Stimulated activated CD4-positive, alpha-beta T cell treated with anti-CD3 and anti-CD28 coated beads, Interleukin-1b, Interleukin-23, amount 100 ng/mL, for 1 hour (primary cell): ENCODE measurements at places on chromosomes 3 and 15.

GRCh38 chr3:170746175-170746942 lies 123.6 kb downstream of the RPL22L1 start:
- DNase-seq, result no peak

- no peak for DNase-seq
These were observed 6.9 kb downstream of the ADAMTS7 start for GRCh38 chr15:78804391-78804792.

- no peak for DNase-seq
These were observed 194.2 kb downstream of the PLCL2 start for GRCh38 chr3:17078926-17079465.

DNA sequence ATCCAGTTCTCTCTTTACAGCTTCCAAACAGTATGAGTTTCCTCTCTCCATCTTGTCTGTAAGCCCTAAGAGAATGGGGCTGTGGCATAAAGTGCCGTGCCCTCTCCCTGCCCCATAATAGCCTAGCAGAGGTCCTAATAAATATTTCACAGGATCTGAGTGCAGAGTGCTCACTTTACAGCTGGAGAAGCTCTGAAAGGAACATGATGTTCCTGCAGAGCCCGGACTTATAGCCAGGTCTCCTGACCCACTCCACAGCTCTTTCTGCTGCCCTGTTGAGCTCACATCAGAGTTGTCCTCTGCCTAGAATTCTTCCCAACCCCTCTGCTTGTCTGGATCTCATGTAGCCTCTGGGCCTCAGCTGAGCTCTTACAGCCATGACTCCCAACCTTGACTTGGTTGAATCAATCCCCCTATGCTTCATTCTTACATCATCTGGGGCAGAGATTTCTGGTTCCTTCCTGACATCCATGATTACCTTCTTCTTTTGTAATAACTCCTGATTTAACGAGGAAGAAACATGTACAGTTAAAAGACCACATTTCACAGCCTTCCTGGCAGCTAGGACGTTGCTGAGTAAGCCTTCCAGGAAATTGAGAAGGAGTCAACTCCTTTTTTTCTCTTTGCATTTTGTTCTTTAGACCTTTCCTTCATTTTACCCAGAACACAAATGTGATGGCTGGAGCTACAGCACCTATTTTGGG lies 135.3 kb downstream of the RPLP1 start:
- no peak for DNase-seq
